ENCODE measurements at places on chromosomes 11 and 22. TPM values are rescaled to one million over a fixed set of nuclear protein-coding genes. Genes with fewer than 3 reads are reported as not detected.

TSSK2 gene
- total RNA-seq: not detected

TENM4 gene
- 0.14 TPM for total RNA-seq

KCNK7 gene
- total RNA-seq: not detected

- no peaks in the 10 kb centered on the region for H3K4me1 ChIP-seq
- H3K36me3 ChIP-seq: no peaks in the 10 kb centered on the region
- H3K27ac ChIP-seq: no peak overlapping the region
- no peak overlapping the region for H3K4me3 ChIP-seq
- no peak for DNase-seq
Observed at GRCh38 chr11:3088806-3089205, 31.6 kb upstream of the CARS1 start.

- H3K4me3 ChIP-seq: no peak overlapping the region
- no peak overlapping the region for H3K27ac ChIP-seq
- H3K36me3 ChIP-seq: no peaks in the 10 kb centered on the region
- H3K27me3 ChIP-seq: no peaks in the 10 kb centered on the region
- no peak for DNase-seq
- no peaks in the 10 kb centered on the region for H3K4me1 ChIP-seq
Observed at GRCh38 chr22:32752326-32752725, 49.2 kb upstream of the TIMP3 start.

DNA sequence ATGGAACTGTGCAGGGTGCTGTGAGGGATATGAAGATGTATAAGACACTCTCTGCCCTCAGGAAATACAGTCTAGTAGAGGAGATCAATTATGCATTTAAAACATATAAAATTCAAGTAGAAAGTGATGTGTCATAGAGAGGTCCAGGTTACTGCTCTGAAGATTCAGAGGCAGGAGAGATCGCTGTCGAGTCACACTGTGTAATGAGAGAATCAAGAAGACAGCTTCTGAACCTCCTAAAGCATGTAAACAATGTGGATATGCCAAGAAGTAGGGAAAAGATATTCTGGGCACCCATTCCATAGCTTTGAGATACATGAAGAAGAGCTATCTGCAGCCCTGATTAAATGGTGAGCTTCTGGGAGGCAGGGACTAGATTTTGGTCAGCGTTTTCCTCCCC lies 16.7 kb downstream of the SSH3 start:
- no peak overlapping the region for H3K27ac ChIP-seq
- no peaks in the 10 kb centered on the region for H3K36me3 ChIP-seq
- H3K27me3 ChIP-seq: no peaks in the 10 kb centered on the region
- peaks cover 27% of the 10 kb centered on the region for H3K4me1 ChIP-seq
- DNase-seq: no peak
